T follicular helper cell (primary cell): ENCODE measurements at places on chromosomes 5 and 9.

GRCh38 chr5:83433891-83434290 lies 37.7 kb upstream of the VCAN start:
- no peak for DNase-seq

GRCh38 chr5:111742177-111742994 lies 14.6 kb downstream of the NREP start:
- no peak for DNase-seq

- no peak for DNase-seq
These were observed 127.4 kb downstream of the COL23A1 start for GRCh38 chr5:178462816-178463215.

GRCh38 chr5:135505973-135506372 lies 29.8 kb downstream of the NEUROG1 start:
- DNase-seq: no peak

GRCh38 chr9:111674319-111674718 lies 12.9 kb downstream of the GNG10 start:
- DNase-seq: no peak

- DNase-seq: no peak
These were observed 23.7 kb downstream of the PIP5K1B start for GRCh38 chr9:68728731-68729130.

GRCh38 chr9:121498150-121498486 lies 1.5 kb downstream of the GGTA1 start:
- DNase-seq: peak; percentile 2

DNA sequence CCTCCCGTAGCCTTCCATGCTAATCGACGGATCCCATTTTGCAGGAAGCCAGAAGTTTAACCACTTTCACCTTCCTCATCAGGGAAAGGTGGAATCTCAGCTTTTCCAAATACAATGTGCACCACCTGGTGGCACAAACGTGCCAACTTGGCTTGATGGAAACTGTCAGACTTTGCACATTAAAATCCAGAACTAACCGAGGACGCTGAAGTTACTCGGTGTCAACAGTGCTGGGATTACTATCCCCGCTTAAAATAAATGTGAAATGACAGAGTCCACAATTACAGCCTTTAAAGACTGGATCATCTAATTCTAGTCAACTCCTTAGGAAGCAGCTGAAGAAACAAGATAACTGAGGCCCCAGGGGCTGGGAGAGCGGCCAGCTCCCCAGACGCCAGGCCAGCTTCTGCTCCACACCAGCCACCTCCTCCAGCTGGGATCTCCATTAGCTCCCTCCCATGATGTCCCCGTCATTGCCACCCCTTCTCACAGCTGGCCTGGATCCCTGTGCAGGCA lies 50.1 kb upstream of the RETREG1 start:
- DNase-seq: no peak

GRCh38 chr5:167587772-167588437 lies 703.5 kb upstream of the WWC1 start:
- no peak for DNase-seq

- DNase-seq: no peak
These were observed 222.2 kb downstream of the NDUFS4 start for GRCh38 chr5:53782620-53783019.

DNA sequence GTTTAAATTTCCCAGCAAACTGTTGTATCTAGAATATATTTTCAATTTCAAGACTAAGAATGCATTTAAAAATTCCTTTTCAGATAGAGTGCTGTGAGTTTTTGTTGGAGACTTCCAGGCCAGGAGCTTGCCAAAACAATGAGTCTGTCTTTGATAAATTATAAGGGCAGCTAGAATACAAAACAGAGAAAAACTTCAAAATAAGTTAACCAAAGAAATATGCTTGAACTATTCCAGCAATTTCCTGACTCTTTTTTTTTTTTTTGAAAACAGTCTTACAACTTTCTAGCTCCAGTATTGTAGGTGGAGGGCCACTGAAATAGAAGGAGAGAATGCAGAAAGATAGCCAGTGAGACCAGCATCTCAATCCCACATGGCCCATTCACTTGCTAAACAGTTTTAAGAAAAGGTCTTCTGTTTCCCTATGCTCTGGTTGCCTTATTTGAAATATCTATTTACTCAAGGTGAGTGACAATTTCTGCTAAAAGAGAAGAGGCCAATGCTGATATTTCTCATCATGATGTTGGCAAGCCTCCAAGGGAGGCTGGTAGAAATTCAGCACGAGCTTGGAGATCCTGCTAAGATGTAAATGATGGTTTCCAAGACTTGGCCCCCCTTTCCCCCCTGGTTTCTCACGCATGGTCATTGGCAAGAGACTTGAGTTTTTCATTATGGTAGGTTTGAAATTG lies 103.2 kb downstream of the USP20 start:
- DNase-seq: no peak

- no peak for DNase-seq
These were observed 94.2 kb upstream of the SLIT3 start for GRCh38 chr5:169395136-169395535.

GRCh38 chr5:116068028-116068632 lies 16.7 kb upstream of the COMMD10 start:
- peak; percentile 17 for DNase-seq

GRCh38 chr9:119698535-119698934 lies 329.3 kb upstream of the BRINP1 start:
- DNase-seq: no peak

DNA sequence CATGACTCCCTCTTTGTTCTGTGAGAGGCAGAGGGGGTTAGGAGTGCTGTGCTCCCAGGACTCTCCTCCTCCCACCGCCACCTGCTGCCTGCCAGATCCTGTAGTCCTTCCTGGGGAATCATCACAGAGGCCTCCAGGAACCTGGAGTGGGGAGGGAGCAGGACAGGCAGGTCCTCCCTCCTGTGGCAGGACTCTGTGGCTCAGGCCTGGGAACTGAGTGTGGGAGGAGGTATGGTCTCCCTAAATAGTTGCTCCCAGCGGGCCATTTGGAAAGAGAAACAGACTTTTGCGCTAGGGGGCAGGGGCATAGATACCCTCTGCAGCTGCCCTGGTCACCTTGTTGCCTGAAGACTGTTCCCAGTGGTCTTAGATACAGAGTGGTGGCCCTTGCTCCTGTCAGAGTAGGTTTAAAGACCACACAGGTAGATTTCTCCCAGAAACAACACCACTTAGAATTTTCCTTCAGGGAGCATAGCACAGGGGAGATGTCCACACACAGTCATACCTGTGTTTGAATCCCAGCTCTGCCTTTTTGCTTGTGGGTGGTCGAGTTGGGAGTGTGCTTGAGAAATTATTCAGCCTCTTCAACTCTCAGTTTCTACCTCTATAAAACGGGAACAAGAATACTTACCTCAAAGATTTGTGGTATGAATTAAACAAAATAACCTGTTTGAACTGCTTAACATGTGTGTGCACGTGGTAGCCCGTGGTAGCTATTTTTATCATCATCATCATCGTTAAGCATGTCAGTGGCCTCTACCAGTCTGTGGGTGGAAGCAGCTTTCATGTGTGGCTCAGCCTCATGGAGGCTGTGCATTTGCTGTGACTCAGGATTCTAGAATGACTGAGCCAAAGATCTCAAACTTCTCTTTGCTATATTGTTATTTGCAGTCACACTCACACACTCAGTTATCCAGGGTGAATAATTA lies 55.8 kb downstream of the SLC22A5 start:
- DNase-seq: peak; percentile 71

- no peak for DNase-seq
These were observed 75.7 kb upstream of the PIK3R1 start for GRCh38 chr5:68139611-68140441.

GRCh38 chr9:114178076-114178475 lies 22.7 kb downstream of the COL27A1 start:
- DNase-seq: no peak

- DNase-seq: no peak
These were observed 39.0 kb downstream of the ERGIC1 start for GRCh38 chr5:172872997-172873491.

DNA sequence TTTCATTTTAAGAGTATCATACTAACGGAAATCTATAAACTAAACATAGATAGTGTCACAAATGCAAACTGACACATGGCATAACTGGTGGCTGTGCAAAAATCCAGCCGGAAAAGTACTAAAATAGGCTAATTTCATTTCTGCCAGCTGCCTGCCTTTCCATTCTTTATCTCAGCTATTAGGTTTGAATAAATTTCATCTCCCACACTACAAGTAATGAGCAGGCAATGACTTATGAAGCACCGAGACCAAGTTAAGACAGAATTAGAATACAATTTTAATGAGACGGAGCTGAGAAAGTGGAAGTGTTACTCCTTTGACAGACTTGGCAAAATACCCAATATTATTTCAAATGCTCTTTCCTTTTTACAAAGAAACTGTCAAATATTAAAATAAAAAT lies 258.8 kb upstream of the ZNF608 start:
- DNase-seq: no peak

GRCh38 chr9:99561509-99561917 lies 260.2 kb upstream of the NR4A3 start:
- DNase-seq: no peak

GRCh38 chr5:37876943-37877342 lies 37.1 kb upstream of the GDNF start:
- DNase-seq: no peak

GRCh38 chr9:109497226-109498153 lies 617 bp downstream of the PTPN3 start:
- no peak for DNase-seq

DNA sequence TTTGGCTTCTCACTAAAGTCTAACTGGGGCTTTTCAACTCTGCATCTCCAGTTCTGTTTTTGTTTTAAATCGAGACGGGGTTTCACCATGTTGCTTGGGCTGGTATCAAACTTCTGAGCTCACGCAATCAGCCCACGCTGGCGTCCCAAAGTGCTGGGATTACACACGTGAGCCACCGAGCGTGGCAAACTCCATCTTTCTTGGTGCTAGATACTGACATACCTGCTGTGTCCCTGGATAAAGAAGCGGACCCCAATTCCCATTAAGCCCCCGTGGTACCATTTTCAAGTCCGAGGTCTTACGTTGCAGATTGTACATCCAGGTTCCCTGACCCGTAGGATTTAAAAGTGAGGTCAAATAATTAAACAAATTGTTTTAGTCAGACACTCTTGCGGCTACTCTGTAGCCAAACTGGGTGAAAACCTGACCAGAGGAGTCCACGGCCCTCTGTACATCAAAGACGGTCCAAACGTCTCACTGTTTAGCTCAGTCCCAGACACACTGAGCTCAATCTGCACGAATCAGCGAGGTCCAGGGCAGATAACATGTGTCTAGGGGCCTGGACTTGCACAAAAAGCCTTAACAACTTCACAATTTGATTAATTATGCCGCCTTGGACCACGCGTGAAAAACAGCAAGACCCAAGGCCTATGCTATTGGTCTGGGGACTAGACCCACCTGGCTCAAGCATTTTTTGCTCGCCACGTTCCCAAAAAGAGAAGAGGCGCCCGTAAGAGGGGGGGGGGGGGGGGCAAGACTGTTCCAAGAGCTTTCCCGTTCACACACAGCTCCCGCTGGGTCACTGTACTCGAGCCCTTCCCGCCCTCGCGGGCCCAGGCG lies 727 bp upstream of the DNAJA1 start:
- DNase-seq: no peak

DNA sequence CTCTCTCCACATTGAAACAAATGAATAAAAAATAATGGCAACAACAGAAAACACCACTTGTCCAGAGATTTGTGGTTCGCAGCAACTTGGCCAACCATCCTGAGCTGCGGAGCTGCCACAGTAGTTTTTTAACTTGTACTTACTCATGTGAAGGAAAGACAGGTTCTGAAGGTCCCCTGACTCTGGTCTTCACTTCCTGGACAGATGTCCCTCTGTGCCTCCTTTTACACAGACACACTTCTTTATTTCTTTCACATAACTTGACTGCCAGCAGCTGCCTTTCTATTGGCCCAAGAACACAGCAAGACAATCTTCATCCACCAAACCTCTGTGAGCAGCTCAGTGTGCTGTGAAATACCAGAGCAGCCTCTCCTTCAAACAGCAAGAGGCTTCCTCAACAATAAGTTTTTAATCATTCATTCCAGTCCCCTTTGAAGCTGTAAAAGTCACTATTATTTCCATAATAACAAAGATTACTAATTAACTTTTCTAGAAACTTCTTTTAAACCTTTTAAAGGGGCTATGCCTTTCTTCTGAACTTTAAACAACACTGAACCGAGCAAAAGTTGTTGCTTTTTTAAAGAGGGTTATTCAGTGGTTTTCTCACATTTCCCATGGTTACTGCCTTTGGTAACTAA lies 198.7 kb downstream of the NR2F1-AS1 start:
- no peak for DNase-seq

DNA sequence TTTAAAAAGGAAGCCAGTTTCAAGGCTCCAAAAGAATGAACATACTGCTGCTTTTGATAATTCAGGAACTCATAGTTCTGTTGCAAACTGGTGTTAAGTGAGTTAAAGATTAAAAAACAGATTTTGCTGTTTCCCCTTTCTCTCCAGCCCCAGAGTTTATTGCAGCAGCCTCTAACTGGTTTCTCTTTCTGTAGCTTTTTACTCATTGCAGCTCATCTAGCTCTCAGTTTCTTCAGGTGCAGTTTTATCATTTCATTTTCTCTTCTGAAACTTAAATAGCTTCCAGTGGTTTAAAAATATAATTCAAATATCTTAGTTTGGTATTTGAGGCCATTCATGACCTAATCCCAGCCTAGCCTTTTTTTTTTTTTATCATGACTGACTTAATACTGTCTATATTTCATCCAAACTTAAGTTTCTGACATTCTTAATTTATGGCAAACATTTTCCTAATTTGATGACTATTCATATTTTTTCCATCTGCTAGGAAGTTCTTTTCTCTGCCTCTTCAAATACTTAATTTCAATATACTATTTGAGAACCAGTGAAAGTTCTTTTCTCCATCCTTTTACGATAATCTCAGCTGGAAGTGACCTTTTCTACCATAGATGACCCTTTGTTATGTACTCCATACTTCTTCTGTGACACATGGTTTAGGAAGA lies 252.7 kb upstream of the GRIA1 start:
- no peak for DNase-seq

DNA sequence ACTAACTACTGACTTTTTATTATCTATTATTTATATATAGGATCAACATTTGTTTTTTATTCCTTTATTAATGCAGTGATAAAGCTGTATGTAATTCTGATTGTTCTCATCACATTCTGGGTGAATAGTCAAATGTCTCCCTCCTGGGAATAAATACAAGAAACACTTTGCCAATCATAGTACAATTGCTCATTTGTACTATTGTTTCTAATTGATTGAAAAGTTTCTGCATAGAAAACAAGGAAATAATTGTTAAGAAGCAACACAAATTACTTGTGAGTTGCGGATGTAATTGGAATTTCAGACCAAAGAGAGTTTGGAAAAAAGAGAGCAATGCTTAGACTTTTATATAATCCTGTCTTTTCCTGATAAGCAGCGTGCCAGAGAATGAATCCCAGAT lies 1013.9 kb downstream of the EFNA5 start:
- no peak for DNase-seq

DNA sequence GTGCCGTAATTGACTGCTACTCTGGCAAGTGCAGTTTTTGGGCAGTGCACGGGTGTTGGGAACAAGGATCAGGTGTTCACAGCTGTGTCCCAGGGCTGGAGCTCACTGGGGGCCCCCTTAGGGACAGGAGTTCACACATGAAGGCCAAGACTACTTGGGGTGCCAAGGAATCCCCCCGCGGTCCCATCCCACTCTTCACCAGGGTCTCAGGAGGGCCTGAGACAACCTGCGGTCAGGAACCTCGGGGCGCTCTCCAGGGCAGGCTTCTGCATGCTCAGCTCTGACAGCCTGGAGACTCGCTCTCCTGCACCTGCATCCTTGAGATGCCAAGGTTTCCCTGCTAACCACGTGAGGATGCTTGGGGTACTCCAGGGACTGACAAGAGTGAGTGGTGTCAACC lies 2.3 kb upstream of the MAN1B1 start:
- no peak for DNase-seq
